ENCODE measurements at places on chromosomes 5 and 9.

DNA sequence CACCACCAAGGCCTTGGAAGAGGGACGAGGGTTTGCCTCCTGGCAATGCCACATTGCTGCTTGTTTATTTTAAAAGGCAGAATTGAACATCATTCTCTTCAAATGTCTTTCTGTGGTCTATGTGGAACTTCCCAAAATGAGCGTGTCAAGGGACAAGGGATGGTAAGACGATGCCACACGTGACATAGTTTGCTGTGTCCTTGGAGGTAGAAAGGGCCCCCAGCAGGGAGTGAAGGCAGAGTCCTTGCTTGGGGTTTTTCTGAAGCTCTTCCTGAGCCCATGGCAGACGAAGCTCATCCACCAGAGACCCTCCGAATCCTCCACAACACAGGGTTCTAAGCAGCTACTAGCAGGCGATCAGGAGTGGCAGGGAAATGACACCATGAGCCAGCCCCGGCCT, 28.3 kb downstream of the PRRX2 start:
- DNase-seq: no peak

GRCh38 chr5:22985446-22985845, 132.3 kb upstream of the CDH12 start:
- DNase-seq: no peak

DNA sequence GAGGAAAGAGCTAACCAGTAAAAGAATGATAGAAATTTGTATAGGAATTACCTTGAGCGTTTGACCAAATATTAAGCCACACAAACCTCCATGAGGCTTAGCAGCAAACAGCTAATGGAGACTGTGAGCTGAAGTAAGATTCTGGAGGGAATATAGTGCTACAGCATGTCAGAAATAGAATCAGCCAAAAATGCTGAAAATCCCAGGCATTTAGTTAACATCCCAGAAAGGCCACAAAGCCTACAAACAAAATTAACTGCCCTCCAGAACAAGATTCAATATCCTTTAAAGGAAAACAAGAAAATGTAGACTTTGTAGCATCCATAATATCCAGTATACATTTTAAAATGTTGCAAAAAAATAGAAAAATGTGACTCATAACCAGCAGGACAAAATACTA, 257.8 kb upstream of the TUSC1 start:
- DNase-seq: no peak

GRCh38 chr5:115875447-115875846, 33.7 kb downstream of the AP3S1 start:
- DNase-seq: no peak

- DNase-seq: no peak
These were observed 62.4 kb upstream of the FSD1L start for GRCh38 chr9:105385381-105385985.

GRCh38 chr5:102720969-102721368, 34.1 kb upstream of the PAM start:
- no peak for DNase-seq

DNA sequence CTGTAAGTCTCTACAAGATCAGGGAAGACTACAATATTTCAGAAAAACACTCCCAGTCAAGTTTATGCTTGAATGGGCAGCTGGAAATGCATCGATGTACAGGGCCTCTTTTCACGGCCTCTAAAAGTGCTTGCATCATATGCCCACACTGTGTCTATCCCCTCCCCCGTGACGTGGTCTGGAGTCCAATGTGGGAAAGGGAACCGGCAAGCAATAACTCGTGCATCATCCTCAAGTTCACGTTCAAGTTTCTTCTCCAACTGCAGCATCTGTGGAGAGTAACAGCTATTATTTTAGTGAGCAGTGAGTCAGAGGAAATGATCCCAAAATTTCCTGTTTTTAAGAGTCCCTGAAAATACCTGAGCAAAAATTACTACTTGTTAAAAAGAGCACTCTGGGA, 22.3 kb downstream of the ATPSCKMT start:
- no peak for DNase-seq

DNA sequence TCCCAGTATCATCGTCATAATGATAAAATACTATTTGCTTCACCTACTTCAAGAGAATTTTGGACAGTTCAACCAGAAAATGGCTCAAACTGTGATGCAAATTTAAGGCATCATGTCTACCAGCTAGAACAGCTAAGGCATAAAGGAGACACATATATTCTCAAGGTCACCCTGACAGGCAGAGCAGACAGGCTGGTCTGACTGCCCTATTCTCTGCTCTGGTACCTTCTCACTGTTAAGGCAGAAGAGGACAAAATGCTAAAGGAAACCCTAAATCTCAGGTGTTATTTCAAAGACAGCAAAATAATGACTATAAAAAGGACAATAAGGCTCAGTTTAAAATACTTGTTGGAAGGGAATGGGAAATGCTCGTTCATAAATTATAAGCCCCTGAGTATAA, 87.2 kb downstream of the MRPS27 start:
- DNase-seq: no peak

- no peak for DNase-seq
These were observed 177.9 kb downstream of the TSSK1B start for GRCh38 chr5:113256671-113257452.

- no peak for DNase-seq
These were observed 607 bp downstream of the PCSK1 start for GRCh38 chr5:96432216-96433065.

DNA sequence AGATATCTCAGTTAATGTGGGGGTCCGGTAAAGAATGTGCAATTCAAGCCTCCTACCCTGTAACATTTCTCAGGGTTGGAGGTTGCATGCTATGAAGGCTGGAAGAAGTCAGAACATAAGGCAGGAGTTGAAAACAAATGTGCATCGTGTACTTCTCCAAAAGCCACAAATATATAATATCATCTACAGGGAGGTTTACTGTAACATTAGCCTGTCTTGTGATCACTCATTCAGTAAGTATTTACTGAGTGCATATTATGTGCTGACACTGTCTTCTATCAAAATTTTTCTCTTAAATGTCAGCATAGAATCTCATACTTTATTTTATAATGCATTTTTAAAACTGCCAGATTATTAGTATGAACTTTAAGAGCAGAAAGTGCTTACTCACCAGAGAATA, 105.6 kb upstream of the ZNF366 start:
- no peak for DNase-seq

DNA sequence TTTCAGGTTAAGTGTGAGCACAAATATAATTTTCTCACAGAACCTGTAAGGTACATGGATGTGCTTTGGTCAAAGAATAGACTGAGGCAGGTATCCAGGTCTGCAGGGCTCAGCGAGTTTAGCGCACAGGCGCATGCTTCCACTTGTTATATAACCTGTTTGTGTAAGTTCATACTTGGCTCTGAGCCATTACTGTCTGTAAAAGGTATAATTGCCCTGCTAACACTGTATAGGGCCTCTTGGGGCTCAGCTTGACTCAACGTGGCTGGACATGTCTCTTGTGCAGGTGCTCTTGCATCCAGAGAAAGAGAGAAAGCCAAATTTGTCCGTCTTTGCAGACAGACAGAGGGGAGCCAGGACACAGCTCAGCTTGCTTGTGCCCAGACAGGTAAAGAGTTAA, 759.6 kb downstream of the MTRR start:
- DNase-seq: no peak

GRCh38 chr5:66849803-66850202, 253.6 kb downstream of the MAST4 start:
- DNase-seq: peak; percentile 20

DNA sequence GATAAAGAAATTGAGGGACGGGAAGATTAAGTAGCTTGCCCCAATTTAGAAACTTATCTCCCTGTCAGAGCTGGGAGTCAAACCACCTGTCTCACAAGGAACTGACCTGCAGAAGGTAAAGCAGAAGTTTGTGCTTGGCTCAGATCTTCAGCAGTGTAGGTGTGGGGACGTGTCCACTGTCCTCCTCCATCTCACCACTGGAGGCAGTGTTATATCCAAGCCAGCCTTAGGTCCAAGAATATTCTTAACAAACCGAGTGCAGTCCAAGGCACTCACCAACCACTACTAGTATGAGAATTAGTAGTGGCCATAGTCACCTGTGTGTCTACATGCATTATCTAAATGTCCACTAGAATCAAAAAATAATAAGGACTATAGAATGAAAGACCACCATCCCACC, 86.3 kb upstream of the IRX1 start:
- no peak for DNase-seq

DNA sequence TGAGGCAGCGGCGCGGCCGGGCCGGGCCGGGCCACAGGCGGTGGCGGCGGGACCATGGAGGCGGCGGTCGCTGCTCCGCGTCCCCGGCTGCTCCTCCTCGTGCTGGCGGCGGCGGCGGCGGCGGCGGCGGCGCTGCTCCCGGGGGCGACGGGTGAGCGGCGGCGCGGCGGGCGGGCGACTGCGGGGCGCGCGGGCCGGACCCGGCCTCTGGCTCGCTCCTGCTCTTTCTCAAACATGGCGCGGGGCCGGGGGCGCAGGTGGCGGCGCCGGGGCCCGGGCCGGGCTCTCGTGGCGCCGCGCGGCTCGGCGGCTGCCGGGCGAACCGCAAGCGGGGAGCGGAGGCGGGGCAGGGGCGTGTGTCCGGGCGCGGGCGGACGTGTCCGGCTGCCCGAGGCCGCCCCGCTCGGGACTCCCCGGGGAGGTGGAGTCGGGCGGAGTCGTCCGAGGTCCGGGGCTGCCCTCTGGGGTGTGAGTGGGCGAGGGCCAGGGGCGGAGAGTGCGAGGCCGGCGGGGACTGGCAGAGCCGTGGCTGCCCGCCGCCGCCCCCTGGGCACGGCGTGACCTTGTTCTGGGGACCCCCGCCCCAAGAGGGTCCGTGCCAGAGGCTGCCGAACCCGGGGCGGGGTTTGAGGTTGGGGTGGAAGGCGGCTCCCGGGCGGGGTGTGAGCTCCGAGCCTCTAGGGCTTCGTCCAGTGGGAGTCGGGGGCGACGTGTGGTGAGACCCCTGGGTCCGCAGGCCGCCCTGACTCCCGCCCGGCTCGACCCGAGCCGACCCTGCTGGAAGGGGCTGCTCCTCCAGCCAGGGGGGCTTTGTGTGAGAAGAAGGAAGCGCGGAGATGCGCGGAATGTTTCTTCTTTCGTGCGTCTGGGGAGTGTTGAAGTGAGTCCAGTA, 485 bp downstream of the TGFBR1 start:
- DNase-seq: peak; percentile 72

DNA sequence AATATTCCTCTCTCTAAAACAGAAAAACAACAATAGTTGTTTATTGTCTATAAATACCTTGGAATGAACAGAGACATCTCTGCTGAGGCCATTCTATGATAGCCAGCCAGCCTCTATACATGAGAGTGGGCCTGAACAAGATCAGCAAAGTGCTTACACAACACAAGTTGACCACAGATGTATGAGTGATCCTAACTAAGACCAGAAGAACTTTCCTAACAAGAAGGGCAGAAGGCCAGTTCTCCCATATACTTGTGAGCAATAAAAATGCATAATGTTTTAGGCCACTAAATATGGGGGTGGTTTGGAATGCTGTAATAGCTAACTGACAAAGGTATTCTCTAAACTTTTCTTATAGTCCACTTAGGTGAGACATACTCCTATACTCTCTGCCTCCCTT, 345.7 kb downstream of the SPATA31D1 start:
- DNase-seq: no peak

GRCh38 chr9:91419222-91420191, 4.1 kb downstream of the NFIL3 start:
- DNase-seq: peak; percentile 93

DNA sequence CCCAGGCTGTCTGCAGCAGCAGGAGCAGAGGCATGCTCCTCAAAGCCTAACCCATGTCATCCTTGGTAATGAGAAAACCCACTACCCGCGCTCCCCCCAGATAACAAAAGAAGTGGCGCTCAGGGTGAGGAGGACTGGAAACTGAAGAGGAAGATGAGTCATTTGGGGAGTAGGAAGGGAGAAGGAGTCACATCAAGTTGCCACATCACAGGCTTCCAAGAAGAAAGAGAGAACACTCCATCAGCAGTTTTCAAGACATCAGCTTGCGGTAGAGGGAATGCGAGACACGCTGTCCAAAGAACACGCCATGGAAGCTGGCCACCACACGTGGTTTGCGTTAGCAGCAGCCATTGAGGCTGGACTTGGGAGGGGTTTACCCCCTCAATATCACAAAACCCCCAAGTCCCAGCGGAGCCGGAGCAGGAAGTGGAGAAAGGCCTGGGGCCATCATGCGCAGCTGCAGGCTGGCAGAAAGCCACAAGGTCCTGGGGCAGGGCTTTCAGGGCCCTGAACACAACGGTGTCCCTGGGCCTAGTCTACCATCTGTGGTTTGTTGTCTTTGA, 41.5 kb downstream of the SH3PXD2B start:
- peak; percentile 54 for DNase-seq

- peak; percentile 28 for DNase-seq
These were observed 595 bp upstream of the GRHPR start for GRCh38 chr9:37421914-37422288.
